NCI-H1048 (cell line): ENCODE measurements at places on chromosomes 12 and 14.

DNA sequence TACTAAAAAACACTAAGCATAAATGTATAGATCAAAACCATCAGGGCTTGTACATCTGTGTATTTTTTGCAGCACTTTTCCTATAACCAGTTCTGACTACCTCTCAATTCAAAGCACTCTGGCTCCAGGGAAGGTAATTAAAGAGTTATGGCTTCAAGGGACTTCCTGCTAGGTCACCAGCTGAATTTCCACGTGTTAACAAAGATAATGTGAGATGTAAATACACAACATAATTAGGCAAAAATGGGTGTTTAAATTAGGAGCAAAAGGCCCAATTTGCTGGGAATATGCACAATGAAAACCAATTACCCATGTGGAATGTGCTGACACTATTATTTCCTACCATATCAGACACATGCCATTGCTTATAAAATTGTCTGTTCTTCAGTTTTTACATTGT is 513.4 kb upstream of the FLRT2 start:
- no peak for DNase-seq

- DNase-seq, result no peak
These were observed 961.9 kb upstream of the TMEM132C start for GRCh38 chr12:127304751-127305725.

DNA sequence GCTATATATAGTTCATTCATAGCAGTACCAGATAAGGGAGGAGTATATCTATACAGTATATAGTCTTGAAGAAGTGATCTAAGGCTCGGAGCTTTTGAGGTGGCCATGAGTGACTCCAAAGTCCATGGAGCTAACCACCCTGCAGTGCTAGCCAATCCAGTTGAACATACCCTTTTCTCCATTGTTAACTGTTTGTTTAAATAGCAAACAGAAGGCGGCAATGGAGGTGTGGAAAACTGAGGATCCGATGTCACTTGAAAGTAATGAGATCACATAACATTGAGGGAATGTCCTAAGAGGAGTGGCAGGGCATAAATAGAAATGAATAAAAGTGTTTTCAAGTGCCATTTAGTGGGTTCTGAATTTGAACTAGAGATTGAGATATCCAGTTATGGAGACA is 12.4 kb upstream of the SNAPC1 start:
- no peak for DNase-seq

DNA sequence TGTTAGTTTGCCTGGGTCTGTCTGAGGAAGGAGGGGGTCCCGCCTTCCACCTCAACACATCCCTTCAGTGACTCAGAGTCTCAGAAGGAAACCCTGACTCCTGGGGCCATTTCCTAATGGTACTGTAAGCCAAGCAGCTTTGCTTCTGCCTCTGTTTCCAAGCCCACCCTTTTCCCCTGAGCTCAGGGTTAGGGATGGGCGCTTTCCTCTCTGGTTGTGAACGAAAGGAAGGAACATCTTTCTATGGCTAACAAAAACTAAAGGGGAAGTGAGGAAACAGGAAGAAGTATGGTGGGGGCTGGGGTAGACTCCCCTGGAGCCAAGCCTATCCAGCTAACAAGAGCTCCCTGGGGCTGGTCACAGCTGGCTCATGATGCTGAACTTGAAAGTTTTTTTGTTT is 11.6 kb upstream of the UNC119B start:
- no peak for DNase-seq

DNA sequence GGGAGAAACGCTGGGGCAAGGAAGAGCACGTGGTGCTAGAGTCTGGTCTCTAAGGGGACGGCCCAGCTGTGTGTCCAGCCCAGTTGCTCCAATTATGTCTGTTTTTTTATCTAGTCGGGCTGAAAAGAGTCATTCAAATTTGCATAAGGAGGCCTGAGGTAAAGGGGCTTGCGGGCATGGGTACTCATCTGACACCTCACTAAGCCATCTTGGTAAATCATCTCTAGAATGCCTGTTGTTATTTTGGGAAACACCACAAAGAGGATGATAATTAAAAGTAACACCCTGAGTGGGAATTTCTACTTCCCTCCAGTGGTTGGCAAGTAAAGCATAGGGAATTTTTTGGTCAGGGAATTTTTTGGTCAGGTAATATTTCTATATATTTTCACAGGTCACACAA is 196.1 kb upstream of the ALG10B start:
- no peak for DNase-seq
